ENCODE measurements at places on chromosomes 5 and 9. TPM values are rescaled to one million over a fixed set of nuclear protein-coding genes. Genes with fewer than 3 reads are reported as not detected.
A peak's percentile ranks its signal among the peaks of the same experiment; 100 is the strongest.

The PRDM9 gene
- not detected for total RNA-seq

DNA sequence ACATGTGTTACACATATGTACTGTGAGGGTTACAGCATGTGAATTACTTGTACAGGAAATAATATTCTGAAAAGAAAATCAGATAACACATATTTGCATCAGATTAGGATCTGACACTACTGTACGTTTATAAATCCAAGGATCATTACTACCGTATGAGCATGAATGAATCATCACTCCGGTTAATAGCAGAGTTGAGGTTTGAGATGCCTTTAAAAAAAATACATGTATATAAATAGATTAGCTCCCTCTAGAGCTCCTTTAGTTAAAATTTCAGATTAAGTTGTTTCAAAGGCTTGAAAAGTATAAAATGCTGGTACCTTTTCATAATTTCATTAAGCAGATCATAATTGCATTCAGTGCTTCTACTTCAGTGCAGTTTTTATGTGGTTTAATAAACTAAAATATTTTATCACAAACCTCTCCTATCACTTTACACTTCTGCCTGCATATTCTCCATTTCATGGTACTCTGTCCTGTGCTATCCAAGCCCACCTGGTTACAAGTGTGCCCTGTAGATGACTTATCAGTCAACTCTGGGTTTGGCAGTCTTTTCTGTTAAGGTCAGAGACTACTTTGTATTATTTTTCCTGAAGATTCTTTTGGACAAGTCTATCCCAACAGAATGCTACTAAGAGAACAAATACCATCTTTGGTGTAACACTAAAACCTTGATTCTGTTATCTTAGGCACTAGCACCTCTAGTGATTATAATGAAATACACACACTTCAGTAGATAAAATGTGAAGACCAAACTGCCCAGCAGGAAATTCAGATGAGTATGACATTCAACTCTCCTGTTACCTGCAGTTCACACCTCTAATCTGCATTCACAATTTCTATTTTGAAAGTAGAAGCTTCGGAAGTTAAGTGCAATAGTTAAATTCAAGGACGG, 48.0 kb upstream of the POU5F2 start:
- peak; percentile 23 for DNase-seq

GRCh38 chr5:142981475-142981874, 211.3 kb downstream of the ARHGAP26 start:
- DNase-seq: no peak

The SLC1A3 gene
- total RNA-seq: 61.1 TPM

DNA sequence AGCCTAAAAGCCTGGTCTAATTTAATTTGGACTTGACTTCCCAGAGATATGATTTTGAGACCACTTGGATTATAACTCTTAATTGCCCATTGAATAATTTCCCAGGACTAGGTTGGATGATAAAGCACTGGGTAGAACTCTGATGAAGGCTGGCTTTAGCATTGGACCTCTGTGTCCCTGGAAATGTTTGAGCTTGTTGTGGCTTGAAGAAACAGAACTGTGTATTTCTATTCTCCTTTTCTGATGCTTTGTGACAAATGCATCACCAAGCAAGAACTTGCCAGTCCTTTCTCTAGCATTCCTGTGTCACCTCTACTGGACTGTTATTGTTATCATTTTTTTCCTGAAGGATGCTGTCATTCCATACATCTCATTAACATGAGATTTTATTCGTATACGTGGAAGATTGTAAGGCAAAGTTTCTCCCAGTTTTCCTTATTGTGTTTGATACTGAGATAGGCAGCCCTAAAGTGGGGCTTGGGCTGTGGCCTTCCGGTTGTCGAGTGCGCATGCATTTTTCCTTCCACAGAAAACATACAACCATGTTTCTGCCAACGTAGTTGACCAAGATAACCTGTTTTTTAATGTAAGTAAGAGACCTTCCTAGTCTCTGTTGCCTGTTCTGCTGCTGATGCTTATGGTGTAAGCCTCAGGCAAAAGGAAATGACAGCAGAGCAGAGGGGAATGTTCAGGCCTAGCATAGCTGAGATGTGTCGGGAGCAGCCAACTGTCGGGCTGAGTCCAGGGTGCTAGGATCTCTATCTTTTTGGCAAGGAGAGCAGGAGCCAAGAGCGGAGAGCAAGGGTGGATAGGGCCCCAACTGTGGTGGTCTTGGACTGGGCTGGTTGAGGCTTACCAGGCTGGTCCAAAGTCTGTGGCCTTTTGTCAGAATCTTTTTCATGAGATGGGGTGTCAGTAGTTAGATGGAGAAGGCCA, 2.3 kb downstream of the NTRK2 start:
- peak; percentile 3 for DNase-seq

DNA sequence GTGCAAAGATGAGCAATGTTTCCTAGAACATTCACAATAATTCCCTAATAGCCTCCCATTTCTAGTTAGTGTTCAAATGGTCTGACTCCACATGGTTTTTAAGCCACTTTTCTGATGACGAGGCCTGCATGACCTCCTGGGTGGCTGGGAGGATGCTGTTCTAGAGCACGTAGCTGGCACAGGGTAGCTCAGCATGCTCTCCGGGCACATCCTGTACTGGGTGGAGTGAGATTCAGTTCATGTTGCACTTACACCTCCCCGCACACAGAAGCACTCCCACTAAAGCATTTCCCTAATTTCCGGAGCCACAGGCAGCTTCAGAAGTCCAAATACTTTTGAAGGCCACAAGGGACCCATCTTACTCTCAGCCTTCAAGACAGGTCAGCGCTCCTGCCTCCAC, 159.8 kb upstream of the LHFPL2 start:
- DNase-seq: no peak
